ENCODE measurements at places on chromosomes 7 and 10. TPM values are rescaled to one million over a fixed set of nuclear protein-coding genes. Genes with fewer than 3 reads are reported as not detected.
A peak's percentile ranks its signal among the peaks of the same experiment; 100 is the strongest.

GRCh38 chr10:51057925-51058324, 16.4 kb upstream of the PRKG1 start:
- no peak overlapping the region for H3K4me3 ChIP-seq
- H3K36me3 ChIP-seq: no peaks in the 10 kb centered on the region
- no peak for DNase-seq
- no peaks in the 10 kb centered on the region for H3K4me1 ChIP-seq
- H3K27me3 ChIP-seq: no peaks in the 10 kb centered on the region

Gene GTF2IRD2
- total RNA-seq: 4.3 TPM

- H3K4me1 ChIP-seq: peaks cover 6% of the 10 kb centered on the region
- no peak overlapping the region for H3K4me3 ChIP-seq
- no peaks in the 10 kb centered on the region for H3K36me3 ChIP-seq
Measured at GRCh38 chr10:74034301-74034700, 36.4 kb downstream of the VCL start.

Gene ANKRD2
- not detected for total RNA-seq

Gene SCART1
- 0.19 TPM for total RNA-seq

GRCh38 chr7:69208848-69209247, 389.4 kb upstream of the AUTS2 start:
- DNase-seq: no peak
- H3K27ac ChIP-seq: no peak overlapping the region
- no peaks in the 10 kb centered on the region for H3K36me3 ChIP-seq

Gene LIPK
- not detected for total RNA-seq

Gene SLC12A9
- 40.7 TPM for total RNA-seq

Gene SPDYE1
- total RNA-seq: not detected

Gene GRM3
- total RNA-seq: 3.4 TPM

Gene CACNA2D1
- 27.3 TPM for total RNA-seq

Gene SLC29A3
- total RNA-seq: 15.2 TPM

DNA sequence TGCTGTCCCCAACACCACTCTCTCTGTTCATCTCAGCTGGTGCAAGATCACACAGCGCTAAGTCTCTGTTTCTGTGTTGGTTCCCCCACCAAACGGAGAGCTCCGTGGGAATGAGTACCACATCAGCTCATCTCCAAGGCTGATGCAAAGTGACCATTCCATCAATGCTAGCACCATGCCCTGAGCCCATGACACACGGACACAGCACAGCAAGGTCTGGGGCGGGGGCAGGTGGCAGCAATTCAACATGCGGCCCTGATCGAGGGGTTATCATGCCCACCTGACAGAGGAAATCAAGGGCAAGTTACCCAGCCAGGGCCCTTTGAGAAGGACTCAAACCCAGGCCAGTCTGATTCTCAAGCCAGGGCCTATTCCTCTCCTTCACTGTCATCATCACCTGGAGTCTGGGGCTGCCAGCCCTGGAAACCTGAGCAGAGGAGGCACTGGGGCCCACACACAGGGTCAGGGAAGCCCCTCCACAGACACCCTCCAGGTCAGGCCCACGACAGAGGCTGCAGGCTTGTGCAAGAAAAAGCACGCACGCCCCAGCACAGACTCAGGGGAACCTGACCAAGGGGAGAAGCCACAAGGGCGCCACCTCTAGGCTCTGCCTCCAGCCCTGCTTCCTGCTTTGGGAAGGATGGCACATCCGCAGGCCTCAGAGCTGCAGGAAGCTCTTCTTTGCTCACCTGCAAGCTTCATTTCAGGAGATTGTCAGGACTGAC, 74.8 kb downstream of the GRID1 start:
- H3K36me3 ChIP-seq: no peaks in the 10 kb centered on the region
- no peak overlapping the region for H3K27ac ChIP-seq
- DNase-seq: peak; percentile 68
- H3K27me3 ChIP-seq: peaks cover 4% of the 10 kb centered on the region
- H3K4me3 ChIP-seq: no peak overlapping the region

DNA sequence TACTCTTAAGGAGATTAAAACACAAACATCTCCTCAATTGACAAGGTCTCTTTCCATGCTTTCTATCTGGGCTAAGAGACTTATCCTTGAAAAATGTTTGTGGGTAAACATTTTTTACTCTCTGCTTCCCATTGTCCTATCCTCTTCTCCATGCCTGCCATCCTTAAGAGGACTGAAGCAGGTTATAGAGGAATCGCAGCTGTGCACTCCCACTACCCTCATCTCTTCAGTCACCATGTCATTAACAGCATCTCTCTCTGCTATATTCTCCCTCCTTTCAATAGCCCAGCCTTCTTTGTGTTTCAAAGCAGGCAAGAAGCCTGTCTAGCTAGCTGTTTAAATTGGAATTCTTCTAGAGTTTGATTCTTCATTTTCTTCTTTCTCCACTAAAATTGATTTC, 22.6 kb downstream of the COL1A2 start:
- no peaks in the 10 kb centered on the region for H3K4me1 ChIP-seq
- H3K27ac ChIP-seq: no peak overlapping the region
- peaks cover 56% of the 10 kb centered on the region for H3K36me3 ChIP-seq
- no peaks in the 10 kb centered on the region for H3K27me3 ChIP-seq
- DNase-seq: no peak
- no peak overlapping the region for H3K4me3 ChIP-seq

- H3K27ac ChIP-seq: no peak overlapping the region
- no peaks in the 10 kb centered on the region for H3K36me3 ChIP-seq
- no peak for DNase-seq
- H3K27me3 ChIP-seq: no peaks in the 10 kb centered on the region
- no peaks in the 10 kb centered on the region for H3K4me1 ChIP-seq
Measured at GRCh38 chr10:109650228-109650627, 273.1 kb downstream of the XPNPEP1 start.

Gene OPN4
- total RNA-seq: not detected

- no peak overlapping the region for H3K27ac ChIP-seq
- H3K4me3 ChIP-seq: no peak overlapping the region
- no peak for DNase-seq
- no peaks in the 10 kb centered on the region for H3K27me3 ChIP-seq
Measured at GRCh38 chr7:142161921-142162320, 50.4 kb downstream of the MGAM2 start.

DNA sequence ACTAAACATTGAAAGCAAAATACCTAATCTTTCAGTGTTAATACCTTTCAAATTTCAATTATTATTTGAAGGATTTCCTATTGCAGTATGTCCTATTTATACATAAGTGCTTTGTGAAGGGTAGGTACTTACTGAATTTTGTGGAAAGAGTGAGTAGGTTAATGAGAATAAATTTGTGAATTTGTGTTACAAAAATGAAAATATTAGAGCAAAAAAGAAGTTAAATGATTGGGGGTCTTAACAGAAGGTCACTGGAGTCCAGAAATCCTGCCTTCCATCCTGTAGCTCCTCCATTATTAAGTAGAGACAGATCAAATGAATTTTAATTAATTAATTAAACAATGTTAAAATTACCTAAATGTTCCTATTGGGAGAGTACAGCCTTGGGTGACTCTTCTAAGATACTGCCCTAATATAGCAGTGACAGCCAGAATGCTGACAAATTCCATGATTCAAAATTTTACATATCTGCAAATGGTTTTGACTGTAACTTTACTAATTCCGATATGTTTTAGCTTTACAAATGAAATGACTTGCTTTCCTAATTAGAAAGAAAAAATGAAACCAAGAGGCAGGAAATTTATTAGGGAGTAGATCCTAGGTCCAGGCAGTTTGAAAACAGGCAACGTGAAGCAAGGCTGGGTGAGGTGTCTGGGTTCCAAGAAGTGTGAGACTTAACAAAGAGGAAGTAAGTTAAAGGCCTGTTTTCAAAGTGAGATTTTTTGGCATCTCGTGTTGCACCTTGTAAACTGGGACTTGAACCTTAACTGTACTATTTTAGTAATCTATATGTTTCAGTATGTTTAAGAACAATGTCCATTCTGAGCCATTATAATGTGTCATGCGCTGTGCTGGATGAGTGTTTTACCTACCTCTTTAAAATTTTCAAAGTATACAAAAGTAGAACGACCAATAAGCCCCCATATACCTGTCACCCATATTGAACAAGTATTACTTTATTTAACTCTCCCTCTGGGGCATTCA, 1.5 kb downstream of the PIK3CG start:
- no peak overlapping the region for H3K4me3 ChIP-seq
- DNase-seq: no peak
- H3K4me1 ChIP-seq: no peaks in the 10 kb centered on the region
- no peaks in the 10 kb centered on the region for H3K36me3 ChIP-seq
- no peak overlapping the region for H3K27ac ChIP-seq

Gene TET1
- 68.5 TPM for total RNA-seq

- no peak overlapping the region for H3K27ac ChIP-seq
- H3K27me3 ChIP-seq: no peaks in the 10 kb centered on the region
- no peaks in the 10 kb centered on the region for H3K36me3 ChIP-seq
Measured at GRCh38 chr10:89302625-89303024, 779 bp downstream of the IFIT2 start.

Gene GNAT3
- not detected for total RNA-seq

GRCh38 chr10:4437791-4438190, 388.2 kb upstream of the AKR1E2 start:
- H3K27ac ChIP-seq: no peak overlapping the region
- no peaks in the 10 kb centered on the region for H3K4me1 ChIP-seq
- no peak for DNase-seq
- no peak overlapping the region for H3K4me3 ChIP-seq

GRCh38 chr7:155991470-155991869, 179.2 kb upstream of the SHH start:
- DNase-seq: no peak
- H3K4me1 ChIP-seq: no peaks in the 10 kb centered on the region
- no peaks in the 10 kb centered on the region for H3K36me3 ChIP-seq
- no peak overlapping the region for H3K4me3 ChIP-seq

- H3K27me3 ChIP-seq: no peaks in the 10 kb centered on the region
- peaks cover 25% of the 10 kb centered on the region for H3K36me3 ChIP-seq
- no peak overlapping the region for H3K4me3 ChIP-seq
- no peak for DNase-seq
- no peaks in the 10 kb centered on the region for H3K4me1 ChIP-seq
Measured at GRCh38 chr7:66140924-66141323, 26.3 kb downstream of the CRCP start.

Gene PSD
- total RNA-seq: 5.6 TPM

DNA sequence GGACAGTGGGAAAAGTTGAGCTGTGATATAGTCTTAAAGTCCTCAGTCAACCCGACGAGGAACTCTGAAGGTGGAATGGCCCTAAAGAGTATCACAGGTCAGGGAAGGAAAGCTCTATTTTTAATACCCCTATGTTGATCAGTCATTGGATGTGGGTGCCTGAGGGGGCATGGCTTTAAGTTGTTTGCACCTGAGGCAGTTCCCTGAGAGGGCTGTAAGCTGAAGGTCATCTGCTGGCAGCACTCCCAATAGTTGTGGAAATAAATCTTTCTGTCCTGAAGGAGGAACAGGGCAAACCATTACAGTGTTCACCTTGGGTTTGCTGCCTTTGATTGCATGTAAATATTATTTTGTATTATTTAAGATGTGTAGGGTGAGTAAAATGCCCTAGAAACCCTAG, 17.8 kb upstream of the C1GALT1 start:
- no peaks in the 10 kb centered on the region for H3K27me3 ChIP-seq
- no peak overlapping the region for H3K27ac ChIP-seq
- DNase-seq: no peak
- no peaks in the 10 kb centered on the region for H3K36me3 ChIP-seq
- no peaks in the 10 kb centered on the region for H3K4me1 ChIP-seq

Gene CPVL
- 40.0 TPM for total RNA-seq

GRCh38 chr10:32347363-32348022, 535 bp upstream of the EPC1 start:
- H3K27me3 ChIP-seq: no peaks in the 10 kb centered on the region
- no peaks in the 10 kb centered on the region for H3K4me1 ChIP-seq
- H3K36me3 ChIP-seq: no peaks in the 10 kb centered on the region
- no peak for DNase-seq
- H3K4me3 ChIP-seq: peak overlapping the region; percentile 80
- peak overlapping the region; percentile 100 for H3K27ac ChIP-seq

GRCh38 chr10:14322526-14323188, 8.1 kb downstream of the FRMD4A start:
- no peaks in the 10 kb centered on the region for H3K4me1 ChIP-seq
- no peaks in the 10 kb centered on the region for H3K27me3 ChIP-seq
- no peak overlapping the region for H3K4me3 ChIP-seq
- no peak for DNase-seq
- H3K27ac ChIP-seq: no peak overlapping the region

DNA sequence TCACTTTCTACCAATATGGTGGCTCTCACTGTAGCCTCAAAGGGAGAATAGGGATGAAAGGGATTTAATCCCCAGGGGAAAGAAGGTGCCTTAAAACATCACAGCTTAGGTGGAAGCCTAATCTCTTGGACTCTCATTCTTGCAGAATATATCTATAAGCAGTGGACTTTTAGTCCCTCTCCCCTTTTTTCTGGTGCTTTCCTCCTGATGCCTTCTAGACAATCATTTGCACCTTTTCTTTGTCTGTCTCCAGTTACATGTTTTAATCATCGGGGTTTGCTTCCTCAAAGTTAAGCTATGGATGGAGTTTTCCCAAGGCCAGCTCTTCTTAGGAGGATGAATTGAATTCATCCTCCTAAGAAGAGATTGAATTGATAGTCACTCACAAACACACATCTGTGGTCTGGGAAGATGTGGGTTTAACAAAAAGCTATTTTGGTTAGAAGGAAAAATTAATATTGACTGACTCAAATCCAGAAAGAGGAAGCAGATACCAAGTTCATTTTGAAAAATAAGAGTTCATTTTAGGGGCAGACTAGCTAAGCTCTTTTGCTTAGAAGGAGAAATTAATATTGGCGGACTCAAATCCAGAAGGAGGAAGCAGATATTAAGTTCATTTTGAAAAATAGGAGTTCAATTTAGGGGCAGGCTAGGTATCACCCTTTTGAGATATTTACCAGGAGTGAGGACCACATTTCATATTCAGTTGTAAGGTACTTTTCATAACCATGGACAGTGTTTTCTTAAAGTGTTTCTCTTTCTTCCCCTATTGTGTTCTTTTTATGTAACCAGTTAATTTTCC, 35.2 kb upstream of the PLEKHS1 start:
- H3K4me1 ChIP-seq: peaks cover 7% of the 10 kb centered on the region
- H3K36me3 ChIP-seq: 0 out of 2 replicates have a peak, but pooled peaks cover under 1% of the 10 kb centered on the region
- H3K27ac ChIP-seq: no peak overlapping the region
- no peak for DNase-seq
- H3K4me3 ChIP-seq: no peak overlapping the region
- no peaks in the 10 kb centered on the region for H3K27me3 ChIP-seq

DNA sequence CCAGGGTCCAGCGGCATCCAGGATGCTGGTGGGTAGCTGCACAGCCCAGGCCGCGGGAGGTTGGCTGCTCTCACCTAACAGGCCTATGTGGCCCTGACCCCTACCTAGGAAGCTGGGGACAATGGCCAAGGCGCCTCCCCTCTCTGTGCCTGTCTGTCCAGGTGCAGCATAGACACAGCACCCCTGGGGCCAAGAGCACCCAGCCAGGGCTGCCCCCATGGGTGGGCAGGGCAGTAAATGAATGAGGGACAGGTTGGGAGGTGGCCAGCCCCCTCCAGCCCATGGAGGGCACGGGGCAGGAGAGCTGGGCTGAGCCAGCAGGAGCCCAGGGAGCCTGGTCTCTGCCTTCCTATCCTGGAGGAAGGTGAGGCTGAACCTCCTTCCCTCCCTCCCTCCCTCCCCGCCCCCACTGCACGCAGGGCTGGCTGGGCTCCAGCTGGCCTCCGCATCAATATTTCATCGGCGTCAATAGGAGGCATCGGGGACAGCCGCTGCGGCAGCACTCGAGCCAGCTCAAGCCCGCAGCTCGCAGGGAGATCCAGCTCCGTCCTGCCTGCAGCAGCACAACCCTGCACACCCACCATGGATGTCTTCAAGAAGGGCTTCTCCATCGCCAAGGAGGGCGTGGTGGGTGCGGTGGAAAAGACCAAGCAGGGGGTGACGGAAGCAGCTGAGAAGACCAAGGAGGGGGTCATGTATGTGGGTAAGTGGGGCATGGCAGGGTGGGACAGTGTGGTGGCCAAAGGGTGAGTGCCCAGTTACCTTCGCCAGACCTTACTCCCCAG, at the start of gene SNCG:
SNCG (plus strand) TSS at position 484 of the 785 bp plus-strand sequence; CDS start at position 583, 99 bp downstream.
- no peaks in the 10 kb centered on the region for H3K27me3 ChIP-seq
- no peaks in the 10 kb centered on the region for H3K36me3 ChIP-seq
- H3K4me3 ChIP-seq: no peak within 1 kb of the TSS
- peaks cover 40% of the 10 kb centered on the region for H3K4me1 ChIP-seq
- peak; percentile 47 for DNase-seq

Gene GFRA1
- 2.0 TPM for total RNA-seq
